ENCODE measurements at places on chromosomes 7 and 10.
A peak's percentile ranks its signal among the peaks of the same experiment; 100 is the strongest.

- no peak for DNase-seq
Measured at GRCh38 chr7:7802531-7802930, 84.1 kb upstream of the RPA3 start.

GRCh38 chr10:121129266-121129665 is 278.1 kb downstream of the WDR11 start:
- no peak for DNase-seq

DNA sequence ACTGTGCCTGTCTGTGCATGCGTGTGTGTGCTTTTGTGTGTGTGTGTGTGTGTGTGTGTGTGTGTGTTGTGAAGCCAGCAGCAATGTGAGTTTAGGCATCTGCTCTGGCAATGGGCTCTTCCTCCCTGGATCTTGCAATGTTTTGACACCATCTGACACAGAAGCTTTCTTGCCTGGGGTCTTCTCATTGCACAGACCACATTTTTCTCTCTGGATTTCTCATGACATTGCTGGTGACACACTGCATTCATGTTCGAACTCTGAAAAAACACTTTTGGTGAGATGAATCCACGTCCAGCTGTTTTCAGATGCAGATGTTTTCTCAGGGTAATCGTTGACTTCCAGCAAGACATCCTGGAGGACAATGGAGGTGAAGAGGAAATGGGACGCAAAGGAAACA is 63.0 kb upstream of the FZD8 start:
- no peak for DNase-seq

GRCh38 chr7:30795161-30795948 is 24.1 kb downstream of the MINDY4 start:
- DNase-seq, result no peak

- peak; percentile 61 for DNase-seq
Measured at GRCh38 chr10:31808258-31809218, 120.1 kb downstream of the ARHGAP12 start.

- no peak for DNase-seq
Measured at GRCh38 chr7:85510287-85510686, 323.4 kb upstream of the SEMA3D start.

- DNase-seq, result no peak
Measured at GRCh38 chr7:130845581-130846085, 111.6 kb upstream of the KLF14 start.

DNA sequence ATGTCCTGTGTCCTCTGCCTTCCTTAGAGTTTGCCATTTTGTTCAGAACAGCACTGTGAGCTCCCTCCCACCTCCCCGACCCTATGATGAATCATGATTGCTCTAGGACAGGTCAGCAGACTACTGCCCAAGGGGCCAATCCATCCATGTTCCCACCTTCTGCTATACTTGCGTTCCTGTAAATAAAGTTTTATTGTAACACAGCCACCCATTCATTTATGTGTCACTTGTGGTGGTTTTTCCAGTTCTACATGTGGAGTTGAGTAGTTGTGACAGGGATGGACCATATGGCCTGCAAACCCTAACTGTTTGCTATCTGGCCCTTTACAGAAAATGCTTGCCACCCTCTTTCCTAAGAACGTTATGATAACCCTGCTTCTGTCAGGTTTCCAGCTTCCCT is 387.8 kb downstream of the SDK1 start:
- DNase-seq, result no peak

DNA sequence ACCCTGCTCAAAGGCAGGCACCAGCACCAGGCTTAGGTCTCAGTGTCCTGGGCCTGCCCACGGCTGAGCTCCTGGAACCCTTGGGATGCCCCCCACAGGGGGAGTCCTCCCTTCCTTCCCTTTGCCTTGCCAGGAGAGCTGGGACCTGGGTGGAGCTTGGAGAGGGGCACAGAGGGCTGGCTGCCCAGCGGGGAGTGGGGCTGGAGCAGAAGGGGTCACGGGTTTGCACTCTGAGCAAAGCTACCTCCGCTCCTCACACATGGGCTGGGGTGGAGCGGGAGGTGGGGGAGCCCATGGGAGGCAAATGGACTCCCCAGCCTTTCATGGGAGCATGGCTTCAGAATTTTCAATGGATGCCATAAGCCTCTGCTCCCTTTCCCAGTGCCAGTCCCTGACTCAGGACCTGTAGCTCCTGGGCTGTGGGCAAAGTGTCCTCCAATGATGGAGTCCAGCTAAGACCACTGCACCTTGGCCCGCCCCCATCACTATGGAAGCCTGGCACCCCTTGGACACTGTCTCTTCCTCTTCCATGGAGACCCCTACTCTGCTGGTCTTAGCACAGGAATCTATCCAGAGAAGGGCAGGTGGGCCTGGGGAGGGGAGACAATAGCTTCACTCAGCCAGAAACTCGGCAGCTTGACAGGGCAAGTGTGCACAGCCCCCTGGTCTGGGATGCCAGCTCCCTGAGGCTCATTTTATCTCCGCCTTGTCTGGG is 39.9 kb downstream of the LDB3 start:
- no peak for DNase-seq

DNA sequence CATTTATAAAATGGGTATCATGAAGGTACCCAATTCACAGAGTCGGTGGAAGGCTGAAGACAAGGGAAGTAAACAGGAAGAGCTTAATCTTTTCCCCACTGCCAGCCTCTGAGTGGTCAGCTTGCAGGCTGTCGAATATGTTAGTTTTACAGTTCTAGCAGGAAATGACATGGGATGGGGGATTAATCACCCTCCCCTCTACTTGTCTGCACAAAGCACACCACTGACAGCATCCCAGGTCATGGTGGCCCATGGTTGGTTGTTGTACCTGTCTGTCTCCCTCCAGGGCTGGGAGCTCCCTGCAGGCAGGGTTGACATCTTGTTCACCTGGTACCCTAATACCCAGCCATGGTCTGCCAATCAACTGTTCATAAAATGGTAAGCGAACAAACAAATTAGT is 55.6 kb downstream of the GRB10 start:
- no peak for DNase-seq

DNA sequence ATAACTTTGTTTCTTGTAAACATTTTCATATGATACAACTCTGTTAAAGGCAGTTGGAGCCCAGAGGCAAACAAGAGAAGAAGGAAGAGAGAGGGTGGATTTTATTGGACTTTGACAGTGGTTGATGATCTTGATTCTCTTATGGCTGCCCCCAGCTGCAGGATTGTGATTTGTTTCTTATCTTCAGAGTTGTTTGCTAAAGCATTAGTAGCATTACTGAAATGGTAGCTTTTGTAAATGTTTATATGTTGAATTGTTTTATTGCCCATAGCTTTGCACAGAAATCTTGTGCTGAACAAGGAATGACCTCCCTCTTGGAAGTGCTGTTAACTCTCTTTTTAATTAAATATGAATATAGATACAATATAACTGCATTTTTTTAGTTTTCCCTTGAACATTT is 309.4 kb downstream of the AUTS2 start:
- DNase-seq, result no peak

GRCh38 chr10:18523025-18523424 is 128.4 kb downstream of the NSUN6 start:
- DNase-seq, result no peak

DNA sequence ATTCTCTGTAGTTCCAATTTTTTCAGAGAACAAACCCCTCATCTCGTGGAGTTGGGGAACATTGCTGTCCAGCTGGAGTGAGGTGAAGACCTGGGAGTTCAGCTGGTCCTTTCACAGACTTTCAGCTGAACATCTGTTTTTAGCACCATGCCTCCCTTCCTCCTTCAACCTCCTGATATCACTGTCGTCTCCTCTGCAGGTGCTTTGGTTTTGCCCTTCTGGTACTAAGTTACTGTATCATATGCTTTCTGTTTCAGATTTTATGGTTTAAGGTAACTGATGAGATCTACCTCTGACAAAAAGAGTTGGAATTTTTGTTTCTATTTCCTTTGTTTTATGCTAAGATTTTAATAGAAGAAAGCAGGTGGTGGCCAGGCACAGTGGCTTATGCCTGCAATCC is 102.9 kb downstream of the ZNF438 start:
- DNase-seq, result no peak

GRCh38 chr10:88243202-88243744 is 339.8 kb downstream of the RNLS start:
- DNase-seq, result no peak

GRCh38 chr10:24449321-24449740 is 240.4 kb downstream of the KIAA1217 start:
- DNase-seq, result no peak

DNA sequence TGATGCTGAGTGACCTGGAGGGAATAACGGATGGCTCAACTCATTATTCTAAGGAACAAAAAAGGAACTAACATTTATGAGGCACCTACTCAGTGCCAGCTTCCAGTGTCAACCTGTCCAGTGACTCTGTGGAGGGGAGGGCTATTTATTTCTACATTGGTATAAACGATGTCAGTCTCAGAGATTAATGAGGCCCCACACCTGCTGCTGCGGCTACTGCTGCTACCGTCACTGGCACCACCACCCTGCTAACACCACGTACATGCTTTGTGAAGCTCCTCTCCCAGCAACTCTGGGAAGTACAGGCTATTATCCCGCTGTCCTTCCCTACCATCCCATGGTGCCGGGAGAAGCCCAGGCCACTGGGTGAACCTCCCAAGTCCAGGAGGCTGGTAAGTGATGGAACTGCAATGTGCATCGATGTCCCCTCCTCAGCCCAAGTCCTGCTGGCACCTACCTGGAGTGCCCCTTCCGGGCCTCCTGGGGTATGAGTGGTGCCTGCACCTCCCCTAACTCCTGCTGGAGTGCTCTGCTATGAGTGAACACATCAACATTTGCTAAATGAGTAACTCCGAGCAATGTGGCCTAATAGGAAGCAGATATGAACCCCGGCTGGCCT is 101.5 kb downstream of the ARHGAP22 start:
- DNase-seq, result no peak

GRCh38 chr7:5635461-5636445 is 145.7 kb downstream of the RNF216 start:
- no peak for DNase-seq

- DNase-seq, result no peak
Measured at GRCh38 chr10:637771-638195, 51.7 kb downstream of the DIP2C start.

GRCh38 chr7:123314886-123315285 is 115.1 kb upstream of the SLC13A1 start:
- DNase-seq, result no peak

DNA sequence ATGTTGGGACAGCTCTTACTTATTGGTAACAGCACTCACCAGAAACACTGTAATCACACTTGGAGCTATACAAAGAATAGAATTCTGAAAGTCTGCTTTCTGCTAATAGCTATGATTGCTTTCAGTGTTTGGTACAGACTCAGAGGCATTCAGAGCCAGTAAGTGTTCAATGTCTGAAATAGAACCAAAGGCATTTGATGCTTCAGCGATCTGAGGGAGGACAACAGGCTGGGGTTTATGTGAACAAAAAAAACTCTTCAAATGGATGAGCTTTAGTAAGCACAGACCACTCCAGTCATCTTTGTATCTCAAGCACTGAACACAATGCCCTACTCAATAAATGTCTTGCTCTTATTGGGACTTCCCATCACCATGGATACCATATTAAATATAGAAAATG is 322.8 kb upstream of the GRM3 start:
- no peak for DNase-seq

DNA sequence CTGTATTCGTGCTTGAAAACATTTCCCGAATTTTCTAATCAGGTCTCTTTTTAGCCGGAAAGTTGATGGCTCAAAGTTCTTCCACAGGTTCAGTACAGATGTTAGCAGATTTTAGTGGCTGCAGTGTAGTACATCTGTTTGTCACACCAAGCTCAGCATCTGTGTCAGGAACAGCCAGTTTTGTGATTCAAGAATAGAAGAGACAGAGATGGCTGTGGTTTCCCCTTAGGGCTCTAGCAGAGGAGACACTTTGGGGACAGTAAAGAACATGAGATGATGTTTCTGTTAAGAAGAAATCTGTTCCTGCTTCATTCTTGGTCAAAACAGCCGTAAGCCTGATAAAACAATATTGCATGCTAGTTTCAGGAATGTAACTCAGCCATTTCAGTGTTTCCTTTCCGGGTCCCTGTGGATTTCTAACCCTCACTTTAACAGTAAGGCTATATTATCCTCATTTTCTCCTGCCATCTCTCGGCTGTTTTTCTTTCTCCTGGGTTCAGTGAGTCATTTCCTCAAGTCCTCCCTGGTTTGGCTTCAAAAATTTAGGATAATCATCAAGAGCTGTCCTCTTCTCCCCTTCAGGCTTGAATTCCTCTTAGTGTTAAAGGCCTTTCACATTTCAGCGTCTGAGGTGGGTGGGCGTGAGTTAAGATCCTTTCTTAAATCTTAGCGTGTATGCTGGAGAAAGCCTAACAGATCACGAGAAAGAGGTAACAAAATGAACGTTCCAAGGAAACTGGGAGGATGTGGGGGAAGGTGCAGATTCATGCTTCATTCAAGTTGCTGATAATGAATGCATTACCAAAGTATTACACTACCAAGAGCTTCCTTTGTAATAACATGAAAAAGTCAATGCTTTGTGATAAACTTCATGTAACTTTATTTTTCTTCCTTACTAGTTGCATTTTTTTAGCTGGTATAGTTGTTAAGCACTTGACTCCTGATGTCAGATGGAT is 37.1 kb upstream of the BICC1 start:
- DNase-seq, result no peak

DNA sequence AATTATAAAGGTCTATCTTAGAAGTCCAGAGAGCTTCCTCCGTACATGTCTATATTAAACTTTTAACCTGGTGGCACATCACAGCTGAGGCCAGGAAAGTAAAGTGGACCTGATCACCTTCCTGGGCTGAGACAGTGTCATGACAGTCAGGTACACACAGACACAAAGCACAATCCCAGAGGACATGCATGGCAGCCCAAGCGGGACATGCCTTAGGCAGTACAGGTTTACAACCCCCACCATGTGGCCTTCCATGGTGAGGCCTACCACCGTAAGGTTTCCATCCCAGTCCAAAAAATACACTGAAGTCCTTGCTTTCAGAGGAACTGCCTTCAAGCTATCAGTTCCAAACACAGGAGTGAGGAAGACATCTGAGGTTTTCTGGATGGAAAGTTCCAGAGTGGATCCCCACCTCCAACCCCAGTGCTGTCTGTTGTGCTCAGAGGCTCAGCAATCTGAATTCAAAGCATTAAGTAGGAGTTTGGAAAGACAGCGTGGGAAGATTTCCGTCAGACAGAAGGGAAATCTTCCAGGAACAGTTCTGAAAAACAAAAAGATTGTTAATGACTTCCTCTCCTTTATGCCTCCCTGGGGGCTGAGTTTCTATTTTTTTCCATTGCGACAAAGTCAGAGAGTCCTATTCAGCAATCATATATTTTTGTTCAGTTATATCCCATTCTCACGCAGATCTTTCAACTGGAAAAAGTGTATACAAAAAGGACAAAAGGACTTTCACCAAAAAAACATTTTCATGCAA is 20.1 kb downstream of the IFIT3 start:
- DNase-seq, result no peak

All from right renal cortex interstitium (tissue), 3 donors.